ENCODE measurements at places on chromosomes 1 and 21. TPM values are rescaled to one million over a fixed set of nuclear protein-coding genes. Genes with fewer than 3 reads are reported as not detected.

DNA sequence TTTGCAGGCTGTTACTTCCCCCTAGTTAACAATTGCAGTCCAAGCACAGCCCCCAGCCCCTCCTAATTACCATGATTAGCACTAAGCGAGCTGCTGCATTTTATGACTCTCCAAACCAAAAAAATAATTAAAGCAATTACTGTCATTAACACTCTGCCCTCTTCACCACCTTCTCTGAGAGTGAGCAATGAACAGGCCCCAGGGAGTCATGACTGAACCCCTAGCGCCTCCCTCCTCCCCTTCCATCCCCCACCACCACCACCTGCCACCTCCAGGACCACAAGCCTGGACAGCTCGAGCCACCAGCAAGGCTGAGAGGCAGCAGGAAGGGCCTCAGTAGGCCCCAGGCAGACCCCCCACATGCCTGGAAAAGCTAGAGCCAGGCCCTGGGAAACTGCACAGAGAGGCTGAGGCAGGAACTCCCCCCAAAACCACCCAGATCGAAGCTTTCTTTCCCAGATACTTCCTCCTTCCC, 35.5 kb upstream of the ZC3H12A start:
- peak; percentile 41 for DNase-seq

DNA sequence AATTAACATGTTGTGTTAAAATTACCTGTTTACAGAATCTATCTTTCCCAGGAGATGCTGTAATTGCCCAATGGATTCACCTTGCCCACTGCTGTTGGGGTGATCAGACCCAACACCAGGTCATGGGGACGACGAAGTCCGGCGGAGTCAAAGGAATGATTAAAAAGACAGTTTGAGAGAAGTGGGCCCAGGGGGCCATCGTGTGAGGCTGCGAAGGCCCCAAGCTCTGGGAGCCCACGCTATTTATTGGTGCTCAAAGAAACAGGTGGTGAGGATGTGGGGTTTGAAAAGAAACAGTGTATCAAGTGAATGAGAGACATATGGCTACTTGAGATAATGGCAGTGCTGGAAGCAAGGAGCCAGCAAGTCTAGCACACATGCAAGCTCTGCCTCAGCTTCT, 16.3 kb upstream of the L1TD1 start:
- DNase-seq: no peak

DNA sequence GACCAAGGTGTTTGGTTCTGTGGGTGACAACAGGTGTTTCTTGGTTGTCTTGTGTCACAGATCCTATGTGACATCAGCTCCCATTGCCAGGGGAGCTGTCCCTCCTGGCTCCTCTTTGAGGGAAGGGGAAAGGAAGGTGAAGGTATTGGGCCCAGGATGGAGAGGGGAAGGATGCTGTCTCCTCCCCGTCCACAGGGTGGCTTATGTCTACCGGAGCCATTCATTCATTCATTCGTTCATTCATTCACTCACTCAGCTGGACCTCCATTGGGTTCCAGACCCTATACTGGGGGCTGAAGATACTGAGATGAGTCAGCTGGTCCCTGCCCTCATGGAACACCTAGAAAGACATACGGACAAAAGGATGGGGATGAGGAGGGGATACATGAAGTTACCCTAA, 38.9 kb downstream of the EPHB2 start:
- DNase-seq: no peak

GRCh38 chr1:47967864-47968555, 29.2 kb downstream of the TRABD2B start:
- DNase-seq: no peak

GRCh38 chr1:169623132-169623926, 6.6 kb downstream of the SELP start:
- no peak for DNase-seq

DNA sequence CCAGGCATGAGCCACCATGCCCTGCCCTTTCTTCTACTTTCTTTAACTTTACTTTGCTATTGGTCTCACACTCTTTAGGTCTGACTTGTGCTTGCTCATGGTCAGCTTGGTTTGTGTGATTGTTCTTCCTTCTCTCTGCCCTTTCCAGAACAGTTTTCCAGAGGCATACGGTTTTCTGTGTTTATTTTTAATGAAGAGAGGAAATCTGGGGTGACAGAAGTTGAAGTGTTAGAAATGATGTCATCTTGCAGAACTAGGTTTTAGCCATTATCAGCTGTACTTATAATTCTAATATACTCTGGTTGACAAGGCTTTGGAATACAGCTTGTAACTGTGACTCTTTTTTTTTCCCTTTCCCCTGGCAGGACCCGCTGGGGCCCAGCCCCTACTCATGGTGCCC, 14.4 kb downstream of the AGO3 start:
- no peak for DNase-seq

- no peak for DNase-seq
These were observed 98.1 kb downstream of the PSMG1 start for GRCh38 chr21:39084979-39085729.

- peak; percentile 55 for DNase-seq
These were observed 10.9 kb upstream of the C4BPB start for GRCh38 chr1:207077470-207078377.

GRCh38 chr21:37845535-37845934, 70.7 kb downstream of the KCNJ6 start:
- no peak for DNase-seq

DNA sequence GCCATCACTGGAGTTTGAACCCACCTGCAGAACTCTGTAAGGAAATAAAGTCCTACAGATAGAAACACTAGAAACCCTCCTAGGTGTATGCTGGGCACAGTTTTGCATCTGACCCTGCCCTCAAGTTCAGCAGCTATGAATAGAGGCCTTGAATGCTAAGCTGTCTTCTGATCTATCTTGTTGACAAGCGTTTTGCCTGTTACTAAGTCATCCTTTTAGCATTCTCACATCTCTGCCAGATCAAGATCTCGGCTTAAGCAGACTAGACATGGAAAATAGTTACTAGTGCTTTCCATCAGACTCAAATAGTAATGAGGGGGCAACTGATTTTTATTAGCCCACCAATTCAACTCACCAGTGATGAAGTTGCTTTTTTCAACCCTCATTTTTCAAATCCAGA, 10.5 kb downstream of the TBX15 start:
- DNase-seq: no peak

DNA sequence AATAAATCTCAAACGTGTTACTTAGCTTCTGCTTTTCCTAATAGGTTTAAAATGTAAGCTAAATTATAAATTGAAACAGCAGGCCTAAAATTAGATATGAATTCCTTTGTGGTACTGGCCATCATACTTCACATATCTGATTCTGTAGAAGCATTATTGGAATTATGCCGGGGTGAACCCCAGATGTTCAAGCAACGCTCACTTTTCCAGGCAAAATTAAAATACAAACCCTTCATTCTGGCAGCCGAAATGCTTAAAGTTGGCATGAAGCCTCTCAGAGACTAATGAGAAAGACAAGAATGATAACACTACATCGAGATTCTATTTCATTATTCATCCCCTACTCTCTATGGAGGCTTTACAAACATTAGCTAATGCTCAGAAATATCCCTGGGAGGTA, 1352.7 kb upstream of the ADGRL2 start:
- DNase-seq: no peak

DNA sequence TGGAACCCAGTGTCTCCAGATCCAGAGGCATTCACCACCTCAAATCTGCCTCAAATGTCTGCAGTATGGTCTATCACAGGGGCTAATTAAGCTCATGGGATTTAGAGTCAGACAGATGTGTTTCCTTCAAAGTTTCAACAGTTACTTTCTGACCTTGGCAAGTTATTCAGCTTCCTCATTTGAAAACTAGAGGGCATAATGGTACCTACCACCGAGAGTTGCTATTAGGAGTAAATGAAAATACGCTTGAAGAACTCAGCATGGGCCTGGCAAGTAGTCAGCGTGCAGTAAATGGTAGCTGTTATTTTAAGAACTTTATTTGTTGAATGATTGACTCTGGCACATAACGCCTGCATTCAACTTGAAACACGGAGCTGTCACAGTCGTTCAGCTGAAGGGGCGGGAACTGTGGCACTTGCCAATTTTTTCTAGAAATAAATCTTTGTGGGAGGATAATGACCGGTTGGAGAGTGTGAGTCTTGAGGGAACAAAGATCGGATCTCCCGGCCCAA, 1.2 kb upstream of the CAP1 start:
- no peak for DNase-seq

GRCh38 chr1:226549094-226549936, 751 bp downstream of the STUM start:
- DNase-seq: peak; percentile 38

- no peak for DNase-seq
These were observed 13.9 kb upstream of the TMEM222 start for GRCh38 chr1:27307874-27308598.

GRCh38 chr1:29243023-29243870, 6.9 kb downstream of the PTPRU start:
- DNase-seq: no peak

DNA sequence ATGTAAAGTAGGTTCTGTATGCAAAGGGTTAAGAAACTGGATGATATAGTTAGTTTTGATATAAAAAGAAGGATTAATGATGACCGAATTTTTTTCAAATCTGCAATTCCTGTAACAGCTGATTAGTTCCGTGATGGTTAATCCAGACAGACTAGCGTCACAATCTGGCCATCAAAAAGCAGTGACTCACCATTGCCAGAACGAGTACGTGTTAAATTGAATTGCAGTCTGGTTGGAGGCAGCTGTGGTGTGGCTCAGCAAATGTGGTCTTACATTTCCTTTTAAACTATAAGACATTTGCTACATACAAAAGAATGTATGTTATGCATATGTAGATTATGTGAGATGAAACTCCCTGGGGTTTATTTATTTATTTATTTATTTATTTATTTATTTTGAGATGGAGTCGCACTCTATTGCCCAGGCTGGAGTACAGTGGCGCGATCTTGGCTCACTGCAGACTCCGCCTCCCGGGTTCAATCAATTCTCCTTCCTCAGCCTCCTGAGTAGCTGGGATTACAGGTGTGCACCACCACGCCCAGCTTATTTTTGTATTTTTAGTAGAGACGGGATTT, 139.8 kb downstream of the RYR2 start:
- no peak for DNase-seq

- DNase-seq: no peak
These were observed 11.6 kb upstream of the CD34 start for GRCh38 chr1:207922554-207922953.

DNA sequence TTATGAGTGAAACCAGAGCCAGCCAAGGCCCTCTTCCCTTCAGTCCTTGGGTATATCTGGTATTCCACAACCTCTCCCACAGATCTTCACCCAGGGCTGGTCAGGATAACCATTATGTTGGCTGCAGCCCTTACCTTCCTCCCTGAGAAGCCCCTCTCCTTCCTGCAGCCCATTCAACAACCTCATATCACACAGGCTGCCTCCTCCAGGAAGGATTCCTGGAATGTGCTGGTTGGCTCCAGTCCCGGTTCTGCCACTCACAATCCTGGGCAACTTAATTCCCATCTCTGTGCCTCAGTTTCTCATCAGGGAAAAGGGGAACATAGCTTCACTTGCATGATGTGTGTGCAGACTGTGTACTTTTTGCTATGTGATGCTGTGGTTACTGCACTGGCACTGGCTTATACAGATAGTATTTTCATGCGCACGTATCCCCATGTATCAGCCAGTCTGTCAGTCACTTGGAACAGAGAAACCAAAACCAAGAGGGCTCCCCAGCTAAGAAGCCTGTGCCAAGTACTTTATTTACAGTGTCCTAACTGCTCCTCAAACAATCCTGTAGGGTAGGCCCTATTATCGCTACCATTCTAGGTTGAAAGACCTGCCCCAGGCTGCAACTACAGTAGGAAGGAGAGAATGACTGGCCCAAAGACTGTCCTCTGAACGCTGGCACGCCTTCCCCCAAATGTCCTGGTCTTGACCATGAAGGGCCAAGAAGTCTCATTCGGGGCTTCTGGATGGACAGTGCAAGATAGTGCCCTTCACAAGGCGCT, 39.9 kb upstream of the PPP1R15B start:
- no peak for DNase-seq

DNA sequence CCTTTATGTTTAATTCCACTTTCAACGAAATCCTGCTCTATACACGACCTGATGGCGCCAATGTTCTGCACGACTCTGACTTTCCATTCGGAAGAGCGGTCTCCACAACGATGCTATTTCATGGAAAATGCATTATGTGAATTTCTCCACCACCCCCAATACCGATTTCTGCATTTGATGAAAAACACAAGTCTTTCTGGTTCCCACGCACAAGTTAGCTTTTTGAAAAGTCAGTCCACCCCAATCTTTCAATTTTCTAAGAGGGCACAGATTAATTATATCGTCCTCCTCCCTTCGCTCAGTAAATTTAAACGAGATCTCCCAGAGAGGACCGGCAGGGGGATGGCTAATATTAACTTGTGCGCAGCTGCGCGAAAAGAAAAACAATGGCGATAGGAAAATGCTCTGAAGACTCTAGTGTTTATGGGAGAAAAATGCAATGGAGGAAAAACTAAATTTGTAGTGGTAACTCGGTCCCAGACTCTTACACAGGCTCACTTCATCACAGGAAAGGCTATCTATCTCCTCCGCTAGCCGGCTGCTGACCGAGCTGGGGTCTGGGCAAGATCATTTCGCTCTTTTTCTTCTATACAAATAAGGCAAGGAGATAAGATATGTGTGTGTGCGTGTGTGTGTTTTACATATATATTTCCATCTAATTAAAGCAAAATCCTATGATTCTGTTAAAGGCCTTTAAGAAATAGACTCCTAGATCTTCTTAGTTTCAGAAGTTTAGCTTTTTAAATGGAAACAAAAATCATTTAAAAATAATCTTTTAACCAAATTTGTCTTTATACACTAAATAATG, 1.2 kb upstream of the LHX8 start:
- DNase-seq: no peak

- DNase-seq: no peak
These were observed 9.0 kb downstream of the BCAR3 start for GRCh38 chr1:93672477-93673162.

- no peak for DNase-seq
These were observed 17.1 kb upstream of the ALG6 start for GRCh38 chr1:63350320-63350719.

- DNase-seq: no peak
These were observed 9.6 kb downstream of the PTPRU start for GRCh38 chr1:29245876-29246275.

Gene LCE1C
- total RNA-seq: not detected

Gene SLC35F3
- 0.70 TPM for total RNA-seq

Gene NGF
- not detected for total RNA-seq

Gene WDR64
- not detected for total RNA-seq

Gene SLC16A4
- total RNA-seq: 0.17 TPM

Gene KIF26B
- 0.20 TPM for total RNA-seq

Gene LHX8
- total RNA-seq: not detected

Gene TAS1R1
- total RNA-seq: not detected

Gene DOP1B
- total RNA-seq: 10.0 TPM

Gene IFI44L
- total RNA-seq: not detected
